ENCODE measurements at places on chromosomes 3 and 15.

DNA sequence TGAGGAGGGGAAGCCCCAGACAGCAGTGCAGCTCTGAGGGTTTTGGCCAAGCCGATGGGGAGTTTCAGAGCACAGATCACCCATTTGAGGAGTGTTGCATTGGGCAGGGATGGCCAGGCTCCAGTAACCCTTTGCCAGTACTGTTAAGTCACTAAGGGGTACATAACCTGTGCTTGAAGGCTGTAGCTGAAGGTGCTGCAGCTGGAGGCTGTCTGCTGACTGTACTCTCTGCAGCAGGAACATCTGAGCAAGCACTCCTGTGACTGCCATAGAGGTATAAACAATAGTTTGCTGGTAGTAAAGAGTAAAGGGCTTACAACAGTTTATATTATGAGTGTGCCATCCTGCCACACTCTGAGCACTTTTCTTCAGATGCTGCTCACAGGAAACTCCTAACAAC is 297.8 kb downstream of the EPHA3 start:
- DNase-seq, result no peak

- DNase-seq, result no peak
Measured at GRCh38 chr3:27573138-27573537, 89.0 kb upstream of the SLC4A7 start.

DNA sequence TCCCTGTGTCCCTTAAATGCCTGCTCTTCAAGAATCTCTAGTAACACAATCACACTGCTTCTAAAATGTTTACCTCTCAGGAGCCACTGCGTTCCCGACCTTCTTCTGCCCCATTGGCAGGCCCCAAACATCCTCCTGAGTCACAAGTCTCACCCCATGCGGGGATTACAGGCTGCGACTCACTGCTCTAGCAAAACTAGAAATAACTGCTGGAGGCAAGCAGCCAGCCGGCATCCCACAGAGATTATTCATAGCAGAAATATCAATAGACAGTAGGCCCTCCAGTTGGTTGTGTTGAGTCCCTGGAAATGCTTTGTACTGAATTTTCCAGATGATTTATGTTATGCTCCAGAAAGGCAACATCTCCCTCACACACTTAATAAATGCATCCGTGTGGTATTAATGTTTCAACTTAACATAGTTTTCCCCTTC is 64.8 kb downstream of the RFTN1 start:
- DNase-seq, result no peak

DNA sequence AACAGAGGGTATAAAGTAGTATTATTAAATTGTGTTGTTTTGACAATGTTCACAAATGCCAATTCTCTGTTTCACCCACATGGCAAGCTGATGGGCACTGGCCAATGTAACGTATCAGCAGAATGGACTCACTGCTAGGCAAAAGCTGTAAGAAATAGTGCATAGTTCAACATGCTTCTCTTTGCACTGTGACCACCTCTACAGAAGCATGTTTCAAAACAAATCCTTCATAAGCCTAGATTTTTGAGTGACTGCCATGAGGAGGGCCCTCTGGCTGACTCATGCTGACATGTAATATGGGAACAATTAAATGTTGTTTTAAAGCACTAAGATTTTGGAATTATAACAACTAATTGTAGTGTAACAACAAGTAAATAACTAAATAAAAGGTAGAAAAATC is 3.2 kb downstream of the GBE1 start:
- DNase-seq, result no peak

DNA sequence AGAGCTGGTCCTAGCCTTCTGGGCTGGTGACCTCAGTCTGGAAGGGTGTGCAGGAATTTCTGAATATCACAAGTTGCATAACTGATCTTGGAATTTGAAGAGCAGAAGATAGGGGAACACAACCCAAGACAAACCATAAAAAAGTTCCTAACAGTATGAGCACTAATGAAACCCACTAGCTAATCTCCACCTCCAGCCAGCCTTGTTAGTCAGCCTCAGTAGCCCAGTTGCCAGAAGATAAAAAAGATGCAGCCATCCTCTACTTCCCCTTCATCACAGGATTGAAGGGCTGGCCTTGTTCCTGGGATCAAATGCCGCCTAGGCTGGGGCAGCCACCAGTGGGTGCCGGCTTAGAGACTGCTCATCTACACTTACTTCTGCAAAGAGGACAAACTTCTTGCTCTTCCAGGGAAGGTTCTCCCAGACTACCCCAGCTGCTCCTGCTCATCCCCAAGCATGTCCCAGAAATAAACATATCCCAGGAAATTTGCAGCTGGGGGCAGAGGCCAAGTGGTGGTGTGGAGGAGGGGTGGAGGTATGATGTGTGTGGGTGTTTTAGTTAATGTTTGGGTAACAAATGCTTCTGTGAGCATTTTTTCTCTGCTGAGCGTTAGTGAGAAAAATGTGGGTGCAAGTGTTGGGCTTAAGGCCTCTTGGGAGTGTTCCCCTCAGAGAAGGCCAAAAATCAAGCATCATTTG is 9.2 kb upstream of the ITGA11 start:
- no peak for DNase-seq

- DNase-seq, result peak; percentile 56
Measured at GRCh38 chr3:45677033-45677446, 12.2 kb upstream of the SACM1L start.

- peak; percentile 12 for DNase-seq
Measured at GRCh38 chr15:82647045-82647834, at the start of gene CPEB1. Gene CPEB1 (minus strand): TSS chr15:82647363. CDS start chr15:82628459, 18,904 bp downstream.

DNA sequence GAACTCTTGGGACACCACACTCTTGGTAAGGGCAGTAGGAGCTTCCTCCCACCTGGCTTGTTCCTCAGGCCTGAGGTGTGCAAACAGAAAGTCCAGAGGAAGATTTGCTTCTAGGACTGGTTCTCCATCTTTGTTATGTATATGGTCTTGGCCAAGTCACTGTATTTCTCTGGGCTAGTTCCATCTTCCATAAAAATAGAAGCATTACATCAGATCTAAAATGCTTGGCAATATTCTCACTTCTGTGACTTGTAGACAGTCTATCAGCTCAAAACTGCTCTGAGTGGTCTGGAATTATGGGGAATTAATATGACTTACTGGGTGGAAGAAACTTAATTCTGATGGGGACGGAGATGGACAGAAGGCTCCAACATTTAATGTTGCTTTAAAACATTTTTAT is 55.2 kb downstream of the TMEM108 start:
- DNase-seq, result no peak

DNA sequence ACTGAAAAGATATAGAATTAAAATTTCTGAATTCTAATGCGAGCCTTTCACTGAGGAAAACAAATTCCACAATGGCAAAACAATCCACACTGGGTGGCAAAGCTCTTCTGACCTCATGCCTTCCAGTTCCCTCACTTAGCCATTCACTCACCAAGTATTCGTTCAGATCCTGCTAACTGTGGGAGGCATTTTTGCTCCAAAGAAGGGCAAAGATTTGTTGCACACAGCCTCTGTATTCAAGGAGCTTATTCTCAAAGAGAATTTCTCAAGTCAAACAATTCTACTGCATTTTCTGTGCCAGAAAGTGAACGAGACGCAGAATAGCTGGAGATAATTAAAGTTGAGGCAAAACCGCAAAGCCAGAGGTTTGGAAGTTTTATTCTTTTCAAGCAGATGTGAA is 77.3 kb downstream of the CPNE4 start:
- DNase-seq, result no peak

- no peak for DNase-seq
Measured at GRCh38 chr3:122063908-122064307, 8.7 kb downstream of the CD86 start.

DNA sequence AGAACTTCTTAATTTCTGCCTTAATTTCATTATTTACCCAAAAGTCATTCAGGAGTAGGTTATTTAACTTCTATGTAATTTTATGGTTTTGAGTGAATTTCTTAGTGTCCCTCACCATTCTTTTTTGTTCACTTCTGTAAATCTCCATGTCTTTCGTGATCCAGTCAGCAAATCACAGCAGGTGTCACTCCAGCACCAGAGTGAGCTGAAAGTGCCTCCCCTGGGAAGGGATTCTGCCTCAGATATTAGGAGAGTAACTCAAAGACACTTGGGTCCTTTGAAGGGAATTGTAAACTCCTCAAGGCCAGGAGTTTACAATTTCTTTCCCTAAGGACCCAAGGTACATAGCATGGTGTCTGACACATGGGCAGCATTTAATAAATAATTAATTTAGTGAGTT is 207.6 kb upstream of the AZI2 start:
- no peak for DNase-seq

DNA sequence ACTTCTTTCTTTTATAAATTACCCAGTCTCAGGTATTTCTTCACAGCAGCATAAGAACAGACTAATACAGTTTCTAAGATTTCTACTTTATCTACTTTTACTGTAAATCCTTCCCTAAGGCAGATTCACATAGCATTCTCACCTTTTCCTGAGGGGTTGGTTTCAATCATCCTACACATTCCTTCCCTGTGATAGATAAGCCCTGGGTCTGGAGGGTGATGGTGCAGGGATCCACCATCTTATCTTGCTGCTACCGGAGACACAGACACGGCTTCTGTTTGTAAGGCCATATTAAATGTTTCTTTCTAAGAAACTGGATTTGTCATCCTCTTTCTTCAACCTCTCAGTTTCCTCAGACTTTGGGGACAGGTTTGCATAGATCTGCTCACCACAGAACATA is 6.1 kb downstream of the IQCF5 start:
- DNase-seq, result no peak

DNA sequence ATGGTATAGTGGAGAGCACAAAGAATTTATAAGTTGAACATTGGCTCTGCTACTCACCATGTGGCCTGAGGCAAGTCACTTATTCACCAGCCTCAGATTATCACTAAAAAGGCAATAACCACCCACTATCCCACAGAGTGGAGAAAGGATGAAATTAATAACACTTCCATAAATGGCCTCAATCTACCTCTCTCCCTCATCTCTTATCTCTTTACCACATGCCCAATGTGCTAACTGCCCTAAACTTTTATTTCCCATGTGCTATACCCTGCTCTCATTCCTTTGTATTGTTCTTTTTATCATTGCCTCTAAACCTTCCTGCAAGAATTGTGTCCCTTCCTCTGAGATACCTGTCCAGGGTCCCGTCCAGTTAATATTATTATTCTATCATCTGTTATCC is 26.0 kb downstream of the SLC12A6 start:
- DNase-seq, result no peak

- no peak for DNase-seq
Measured at GRCh38 chr3:198032039-198032936, 72.3 kb downstream of the LMLN start.

GRCh38 chr3:124699686-124700396 is 30.4 kb upstream of the UMPS start:
- no peak for DNase-seq

DNA sequence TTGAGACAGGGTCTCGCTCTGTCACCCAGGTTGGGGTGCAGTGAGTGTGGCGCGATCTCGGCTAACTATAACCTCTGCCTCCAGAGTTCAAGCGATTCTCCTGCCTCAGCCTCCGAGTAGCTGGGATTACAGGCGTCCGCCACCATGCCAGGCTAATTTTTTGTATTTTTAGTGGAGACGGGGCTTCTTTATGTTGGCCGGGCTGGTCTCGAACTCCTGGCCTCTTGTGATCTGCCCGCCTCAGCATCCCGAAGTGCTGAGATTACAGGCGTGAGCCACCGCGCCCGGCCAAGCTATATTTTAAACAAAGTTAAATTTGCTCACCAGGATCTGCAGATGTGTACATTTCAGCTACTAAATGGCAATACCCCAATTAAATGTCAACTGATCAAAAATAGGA is 1.1 kb upstream of the C3orf38 start:
- DNase-seq, result no peak

DNA sequence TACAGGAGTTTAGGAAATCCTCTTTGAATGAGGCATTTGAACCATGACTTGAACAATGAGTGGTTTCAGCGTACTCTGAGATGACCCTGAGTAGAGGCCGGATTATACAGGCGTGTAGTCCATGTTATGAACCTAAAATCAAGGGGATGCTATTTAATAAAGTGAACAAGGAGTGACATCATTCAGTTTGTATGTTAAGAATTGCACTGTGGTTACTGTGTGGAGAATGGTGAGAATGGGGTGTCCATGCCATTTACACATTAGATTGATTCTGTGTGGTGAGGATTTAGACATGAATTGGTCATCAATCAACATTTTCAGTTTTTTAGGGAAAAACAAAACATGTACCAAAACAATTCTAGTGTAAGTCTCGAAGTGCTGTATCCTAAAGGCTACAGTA is 65.8 kb downstream of the TPRG1 start:
- DNase-seq, result no peak

DNA sequence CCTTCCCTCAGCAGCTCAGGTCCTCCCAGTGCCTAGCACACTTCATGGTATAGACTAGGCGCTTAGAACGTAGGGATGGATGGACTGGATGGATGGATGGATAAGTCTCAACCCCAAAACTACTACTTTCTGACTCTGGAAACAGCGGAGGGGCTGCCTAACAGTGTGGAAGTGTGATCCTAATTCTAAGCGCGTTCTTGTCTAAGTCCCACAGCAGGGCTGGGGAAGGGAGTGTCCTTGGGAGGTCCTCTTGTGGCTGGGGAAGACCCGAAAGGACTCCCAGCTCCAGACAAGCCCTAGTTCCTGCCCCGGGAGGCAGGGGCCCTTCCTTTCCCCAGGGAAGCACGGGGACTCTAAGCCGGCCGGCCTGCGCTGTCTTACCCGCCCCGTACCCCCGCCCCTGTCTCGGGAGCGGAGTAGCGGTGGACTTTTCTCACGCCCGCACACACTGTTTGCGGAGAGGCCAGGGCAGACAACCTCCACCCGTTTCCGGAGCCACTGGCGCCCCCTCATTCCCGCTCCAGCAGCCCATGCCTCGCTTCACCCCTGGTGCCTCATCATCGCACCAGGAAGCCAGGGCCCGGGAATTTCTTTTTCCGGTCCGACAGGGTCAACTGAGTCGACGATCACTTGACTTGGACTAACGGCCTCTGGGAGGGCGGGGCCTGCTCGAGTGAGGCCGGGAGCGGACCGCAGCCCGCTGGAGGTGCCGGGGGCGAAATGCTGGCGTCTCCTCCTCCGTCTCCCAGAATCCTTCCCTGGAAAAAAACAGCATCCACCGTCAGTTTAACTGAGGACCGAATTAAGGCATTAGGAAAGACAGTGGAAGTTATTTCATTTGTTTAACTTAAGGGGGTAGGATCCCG is 133.3 kb downstream of the TBC1D2B start:
- DNase-seq, result no peak

DNA sequence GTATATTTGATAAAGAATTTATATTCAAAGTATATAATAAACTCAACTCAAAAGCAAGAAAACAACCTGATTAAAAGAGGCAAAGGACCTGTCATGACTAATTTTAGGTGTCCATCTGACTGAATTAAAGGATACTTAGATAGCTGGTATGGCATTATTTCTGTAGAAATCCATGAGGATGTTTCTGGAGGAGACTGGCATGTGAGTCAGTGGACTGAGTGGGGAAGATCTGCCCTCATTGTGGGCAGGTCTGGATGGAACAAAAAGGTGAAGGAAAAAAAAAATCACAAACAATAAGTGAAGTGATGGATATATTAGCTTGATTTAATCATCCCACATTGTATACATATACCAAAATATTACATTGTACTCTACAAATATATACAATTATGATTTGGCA is 16.6 kb downstream of the ANKRD28 start:
- DNase-seq, result no peak

GRCh38 chr3:78414261-78414660 is 1353.5 kb downstream of the ROBO1 start:
- DNase-seq, result no peak

All from activated CD4-positive, CD25-positive, alpha-beta regulatory T cell (primary cell).